ENCODE measurements at places on chromosomes 3 and 15.

- DNase-seq: no peak
Observed at GRCh38 chr3:30895329-30895728, 868 bp upstream of the GADL1 start.

DNA sequence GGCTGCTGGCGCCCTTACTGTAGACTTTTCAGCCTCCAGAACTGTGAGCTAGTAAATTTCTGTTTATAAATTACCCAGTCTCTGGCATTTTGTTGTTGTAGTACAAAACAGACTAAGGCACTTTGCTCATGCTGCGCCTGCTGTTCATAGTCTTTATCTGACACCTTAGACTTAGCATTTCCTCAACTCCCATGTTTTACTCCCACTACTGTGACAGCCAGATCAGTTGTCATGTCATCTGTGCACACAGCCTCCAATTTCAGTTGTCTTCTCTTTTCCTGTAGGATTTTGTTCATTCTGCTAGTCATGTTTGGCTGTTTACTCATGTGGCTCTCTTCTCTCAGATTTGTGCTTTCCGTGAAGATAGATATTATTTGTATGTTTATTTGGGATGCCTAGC lies 62.0 kb downstream of the TCF12 start:
- no peak for DNase-seq

DNA sequence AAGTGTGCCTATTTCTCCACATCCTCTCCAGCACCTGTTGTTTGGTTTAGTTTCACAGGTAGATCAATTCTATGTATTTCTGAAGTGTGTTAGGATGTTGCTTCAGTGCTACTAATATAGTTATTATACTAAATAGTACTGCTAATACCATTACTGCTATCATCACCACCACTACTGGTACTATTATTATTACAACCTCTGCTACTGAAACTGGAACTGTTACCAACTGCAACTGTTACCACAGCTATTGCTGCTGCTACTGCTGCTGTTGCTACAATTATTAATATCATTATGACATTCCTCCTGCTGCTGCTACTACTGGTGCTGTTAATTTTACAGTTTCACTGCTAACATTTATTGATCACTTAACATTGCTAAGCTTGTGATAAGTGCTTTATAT lies 8.3 kb upstream of the LMOD3 start:
- DNase-seq: no peak

DNA sequence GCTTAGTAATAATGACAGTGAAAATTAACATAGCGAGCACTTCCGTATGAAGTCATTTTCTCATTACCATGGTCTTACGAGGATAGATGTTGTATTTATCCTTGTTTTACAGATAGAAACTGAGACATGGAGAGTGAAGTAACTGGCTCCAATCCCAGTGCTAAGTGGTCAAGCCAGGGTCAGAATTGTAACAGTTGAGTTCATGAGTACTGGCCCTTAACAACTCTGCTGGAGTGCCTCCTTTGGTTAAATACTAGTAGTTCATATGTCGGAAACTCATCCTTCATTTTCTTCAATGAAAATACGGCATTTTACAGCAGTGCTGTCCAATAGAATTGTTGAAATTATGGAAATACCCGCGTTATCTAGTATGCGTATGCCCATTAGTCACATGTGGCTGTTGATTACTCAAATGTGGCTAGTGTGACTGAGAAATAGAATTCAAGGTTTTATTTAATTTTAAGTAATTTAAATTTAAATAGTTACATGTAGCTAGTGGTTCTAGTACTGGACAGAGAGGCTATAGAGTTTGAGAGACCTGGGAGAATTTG lies 32.5 kb downstream of the FNDC3B start:
- no peak for DNase-seq

- DNase-seq: no peak
Observed at GRCh38 chr3:111846717-111847116, 12.3 kb upstream of the PHLDB2 start.

- no peak for DNase-seq
Observed at GRCh38 chr15:69253156-69253555, 45.6 kb upstream of the PAQR5 start.
